Muscle of back (tissue), 13 donors: ENCODE measurements at places on chromosomes 11 and 22. TPM values are rescaled to one million over a fixed set of nuclear protein-coding genes. Genes with fewer than 3 reads are reported as not detected.

KRTAP5-10 gene
- not detected for polyA plus RNA-seq

KCNK4 gene
- not detected for polyA plus RNA-seq

DNA sequence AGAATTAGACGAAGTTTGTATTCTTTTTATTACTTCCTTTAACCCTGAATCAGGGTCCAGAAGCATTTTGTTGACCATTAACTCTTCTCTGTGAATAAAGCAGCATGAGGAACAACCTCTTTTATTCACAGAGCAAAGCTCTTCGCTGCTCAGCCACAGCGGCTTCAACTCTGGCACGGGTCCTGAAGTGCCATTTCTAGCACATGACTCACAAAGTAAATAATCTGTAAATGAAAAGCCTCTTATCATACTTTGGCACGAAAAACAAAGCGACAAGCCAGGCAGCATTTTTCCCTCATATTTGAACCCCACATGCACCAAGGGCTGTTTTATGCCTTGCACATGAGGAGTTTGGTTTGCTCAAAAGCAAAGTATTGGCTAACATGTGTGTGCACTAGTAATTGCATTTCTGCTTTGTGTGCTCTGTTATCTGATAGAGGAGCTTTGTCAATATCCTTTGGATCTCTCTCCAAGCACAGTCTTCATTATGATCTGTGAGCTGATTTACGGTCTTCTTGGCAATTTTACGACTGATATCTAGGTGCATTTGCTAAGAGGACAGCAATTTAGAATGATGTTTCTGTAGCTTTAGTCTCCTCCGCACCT lies 33.0 kb upstream of the APOBEC3A start:
- DNase-seq = peak; percentile 62

- DNase-seq = no peak
These were observed 4.7 kb upstream of the GNAZ start for GRCh38 chr22:23065495-23066122.

GRCh38 chr11:119551420-119552105 lies 128.6 kb upstream of the THY1 start:
- DNase-seq = no peak
